ENCODE measurements at places on chromosomes 16 and 17.

- DNase-seq = no peak
Observed at GRCh38 chr17:8966926-8967325, 1.4 kb upstream of the PIK3R5 start.

GRCh38 chr16:68364561-68364998, 53.8 kb downstream of the PRMT7 start:
- no peak for DNase-seq

DNA sequence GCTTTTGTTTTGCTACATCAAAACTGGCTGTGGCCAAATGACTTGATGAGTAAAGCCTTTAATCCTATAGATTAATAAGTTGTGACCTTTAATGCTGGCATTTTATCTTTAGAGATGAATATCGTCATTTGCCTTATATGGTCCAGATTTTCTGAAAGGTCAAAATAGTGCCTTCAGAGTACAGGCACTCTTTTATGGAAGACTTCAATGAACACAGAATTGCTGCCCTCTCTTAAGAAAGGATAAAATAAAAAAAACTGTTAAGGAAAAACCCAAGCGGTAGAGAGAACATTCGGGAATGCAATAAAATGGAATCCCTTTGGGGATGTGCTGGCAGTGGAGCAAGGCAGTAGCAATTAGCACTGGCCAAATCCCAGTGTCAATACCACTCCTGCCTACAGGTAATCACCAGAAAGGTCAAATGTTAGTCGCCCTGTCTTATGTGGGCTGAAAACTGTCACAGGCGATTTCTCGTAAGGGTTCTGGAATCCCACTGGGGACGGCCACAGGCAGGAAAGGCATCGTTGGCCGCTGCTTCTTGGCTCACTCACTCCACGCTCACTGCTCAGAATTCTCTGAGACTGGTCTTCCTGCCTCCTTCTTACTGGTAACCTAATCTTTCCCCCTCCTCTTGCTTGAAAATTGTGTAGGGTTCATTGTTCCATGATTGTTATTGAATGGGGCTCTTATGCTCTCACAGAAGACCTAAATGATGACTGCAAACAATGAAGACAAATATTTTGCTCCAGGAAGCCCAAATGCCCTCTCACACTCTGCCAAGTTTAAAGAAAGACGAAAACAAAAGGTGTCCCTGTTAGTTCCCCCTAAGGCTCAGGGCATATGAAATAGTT, 45.4 kb upstream of the HSBP1 start:
- DNase-seq = no peak

DNA sequence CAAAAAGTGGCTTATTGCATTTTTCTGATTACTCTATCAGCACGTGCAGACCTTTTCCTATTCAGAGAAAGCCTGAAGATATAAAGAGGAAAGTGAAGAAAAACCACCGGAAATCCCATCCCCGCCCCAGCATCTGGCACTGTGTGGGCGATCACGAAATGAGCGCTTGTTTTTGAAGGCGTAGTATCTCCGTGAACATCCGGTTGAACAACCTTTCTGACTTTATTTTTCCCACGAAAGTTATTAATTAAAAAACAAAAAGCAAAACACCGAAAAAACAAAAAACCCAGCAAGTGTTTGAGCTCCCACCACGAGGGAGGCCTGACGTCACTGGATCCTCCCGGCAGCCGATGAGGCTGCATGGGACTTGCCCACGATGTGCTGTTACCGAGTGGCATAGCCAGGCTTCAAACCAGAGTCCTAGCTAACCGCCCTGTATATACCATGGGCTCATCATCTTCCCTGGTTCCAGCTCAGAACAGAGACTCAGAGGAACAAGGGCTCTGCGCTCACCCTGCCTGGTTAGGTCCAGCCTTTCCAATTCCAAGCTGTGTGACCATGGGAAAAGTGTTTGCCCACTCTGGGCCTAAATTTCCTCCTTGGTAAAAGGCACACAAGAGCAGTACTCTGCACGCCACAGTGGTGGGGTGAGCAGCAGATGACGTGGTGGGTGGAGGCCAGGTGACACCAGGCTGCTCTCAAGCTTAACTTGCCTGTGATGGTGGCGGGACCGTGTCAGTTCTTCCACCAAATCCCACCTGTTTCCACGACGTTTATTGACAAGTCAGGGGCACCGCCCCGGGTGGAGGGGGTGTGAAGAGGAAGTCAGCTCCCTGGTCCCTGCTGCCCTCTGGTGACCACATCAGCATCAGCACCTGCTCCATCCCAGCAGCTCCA, 34.3 kb upstream of the IL21R start:
- DNase-seq = peak; percentile 92

GRCh38 chr16:80585764-80586163, 45.0 kb downstream of the DYNLRB2 start:
- no peak for DNase-seq
